ENCODE measurements at places on chromosomes 12 and 14. TPM values are rescaled to one million over a fixed set of nuclear protein-coding genes. Genes with fewer than 3 reads are reported as not detected.

- DNase-seq: no peak
Observed at GRCh38 chr12:76664731-76665130, 99.2 kb upstream of the ZDHHC17 start.

DNA sequence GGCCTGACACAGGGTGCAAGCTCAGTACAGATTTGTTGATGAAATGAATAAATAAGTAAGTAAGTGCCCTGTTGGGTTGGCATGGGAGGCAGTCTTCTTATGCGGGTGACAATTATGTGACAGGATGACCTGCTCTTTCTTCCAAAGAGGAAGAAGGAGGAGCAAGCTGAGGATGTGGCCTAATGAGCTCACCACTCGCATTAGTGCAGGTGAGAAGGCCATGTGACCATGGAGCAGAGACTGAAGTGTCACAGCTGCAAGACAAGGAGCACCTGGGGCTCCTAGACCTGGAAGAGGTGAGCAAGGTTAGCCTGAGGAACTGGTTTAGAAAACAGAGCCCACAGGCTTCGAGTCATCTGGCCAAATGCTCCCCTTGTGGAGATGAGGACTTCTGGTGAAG is 34.9 kb downstream of the LRTM2 start:
- DNase-seq: peak; percentile 7

DNA sequence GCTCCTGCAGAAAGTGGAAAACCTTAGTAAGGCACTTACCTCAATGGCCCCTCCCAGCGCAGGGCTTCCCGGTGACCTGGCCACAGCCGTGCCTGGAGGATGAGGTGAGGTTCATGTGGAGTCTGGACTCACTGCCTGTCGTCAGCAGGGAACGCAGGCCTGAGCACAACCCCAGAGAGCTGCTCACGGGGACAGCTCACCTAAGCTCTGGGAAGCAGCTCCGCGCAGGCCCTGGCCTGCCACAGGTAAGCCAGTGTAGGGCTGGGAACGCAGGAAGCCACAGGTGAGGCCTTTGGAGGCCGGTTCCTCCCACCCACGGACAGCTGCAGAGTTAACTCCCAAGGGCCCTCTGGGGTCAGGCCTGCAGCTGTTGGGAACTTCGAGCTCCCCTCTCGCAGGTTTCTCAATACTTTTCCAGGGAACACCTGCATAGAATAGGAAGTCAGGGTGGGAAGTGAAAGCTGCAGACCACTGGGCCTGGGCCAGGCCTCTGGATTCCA is 32.7 kb downstream of the ANAPC7 start:
- no peak for DNase-seq

Gene CYP27B1
- 7.1 TPM for total RNA-seq

DNA sequence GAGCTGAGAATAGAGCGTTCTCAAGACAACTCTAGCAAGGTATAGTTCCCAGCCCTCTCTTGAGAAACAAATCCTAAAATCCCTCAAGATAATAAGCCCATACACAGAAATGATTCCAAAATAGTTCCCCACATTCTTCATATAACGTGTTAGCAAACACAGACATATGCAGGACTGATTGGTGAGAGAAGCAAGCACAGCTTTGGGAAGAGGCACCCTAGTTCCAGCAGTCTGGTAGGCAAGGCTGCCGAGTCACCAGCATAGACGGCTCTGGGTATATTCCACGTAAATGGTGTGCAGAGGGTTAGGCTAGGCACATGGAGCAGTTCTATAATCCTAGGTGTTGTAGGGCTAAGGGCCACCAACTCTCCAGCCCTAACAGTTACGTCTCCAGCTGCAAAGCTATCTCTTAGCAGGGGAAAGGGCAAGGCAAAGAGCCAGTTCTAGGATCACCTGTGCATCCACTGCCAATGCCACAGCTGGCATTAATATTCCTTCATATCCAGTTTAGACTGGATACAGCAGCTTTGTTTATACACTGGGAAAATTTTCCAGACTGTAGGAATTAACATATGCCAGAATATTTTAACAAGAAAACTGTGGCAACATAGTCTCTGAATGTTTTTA is 52.9 kb downstream of the SH2B3 start:
- DNase-seq: no peak

DNA sequence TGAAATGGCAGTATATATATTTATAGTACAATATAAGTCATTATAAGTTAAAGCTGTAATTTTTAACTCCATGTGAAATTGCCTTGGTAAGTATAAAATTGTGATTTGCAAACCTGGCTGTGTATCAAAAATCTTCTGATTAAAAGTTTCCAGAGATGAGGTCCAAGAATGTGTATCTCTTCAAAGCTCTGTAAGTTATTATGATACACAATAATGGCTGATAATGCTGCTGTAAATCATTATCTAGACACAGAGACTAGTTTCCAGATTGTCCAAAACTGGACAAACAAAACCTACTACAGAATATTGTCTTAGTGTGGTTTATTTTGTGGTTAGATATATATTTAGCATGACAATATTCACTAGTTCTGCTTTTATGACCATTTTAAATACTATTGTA is 514.8 kb downstream of the SLC6A15 start:
- DNase-seq: no peak

DNA sequence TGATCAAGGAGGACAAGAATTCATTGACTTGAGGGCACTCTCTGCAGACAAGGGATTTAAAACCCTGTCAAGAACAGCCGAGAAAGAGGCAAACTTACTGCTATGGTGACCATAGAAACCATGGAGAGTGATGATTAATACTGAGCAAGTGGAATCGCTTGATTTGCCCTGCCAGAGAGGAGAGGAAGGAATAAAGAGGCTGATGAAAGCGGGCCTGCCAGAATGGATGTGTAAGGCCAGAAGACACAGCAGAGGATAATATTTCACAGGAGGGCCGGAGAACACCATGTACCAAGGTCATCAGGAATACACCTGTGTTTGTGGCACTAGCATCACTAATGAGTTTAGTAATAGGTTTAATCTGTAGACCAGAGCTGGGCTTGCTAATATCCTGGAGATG is 221.8 kb upstream of the DCN start:
- DNase-seq: no peak

Gene AHNAK2
- total RNA-seq: 0.02 TPM

DNA sequence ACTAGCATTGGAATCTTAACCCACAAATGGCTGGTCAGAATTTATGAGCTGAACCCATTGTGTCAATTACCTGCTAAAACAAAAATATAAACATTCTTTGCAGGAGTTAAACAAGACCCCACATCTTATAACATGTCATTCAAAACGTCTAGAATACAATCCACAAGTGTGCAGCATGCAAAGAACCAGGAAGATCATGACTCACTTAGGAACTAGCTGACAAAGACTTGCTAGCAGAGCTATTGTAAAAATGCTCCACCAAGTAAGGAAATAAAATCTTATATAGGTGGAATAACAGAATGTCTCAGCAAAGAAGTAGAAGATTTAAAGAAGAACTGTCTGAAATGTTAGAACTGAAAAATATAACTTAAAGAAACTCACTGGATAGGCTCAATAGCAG is 26.5 kb upstream of the POC1B start:
- DNase-seq: no peak

DNA sequence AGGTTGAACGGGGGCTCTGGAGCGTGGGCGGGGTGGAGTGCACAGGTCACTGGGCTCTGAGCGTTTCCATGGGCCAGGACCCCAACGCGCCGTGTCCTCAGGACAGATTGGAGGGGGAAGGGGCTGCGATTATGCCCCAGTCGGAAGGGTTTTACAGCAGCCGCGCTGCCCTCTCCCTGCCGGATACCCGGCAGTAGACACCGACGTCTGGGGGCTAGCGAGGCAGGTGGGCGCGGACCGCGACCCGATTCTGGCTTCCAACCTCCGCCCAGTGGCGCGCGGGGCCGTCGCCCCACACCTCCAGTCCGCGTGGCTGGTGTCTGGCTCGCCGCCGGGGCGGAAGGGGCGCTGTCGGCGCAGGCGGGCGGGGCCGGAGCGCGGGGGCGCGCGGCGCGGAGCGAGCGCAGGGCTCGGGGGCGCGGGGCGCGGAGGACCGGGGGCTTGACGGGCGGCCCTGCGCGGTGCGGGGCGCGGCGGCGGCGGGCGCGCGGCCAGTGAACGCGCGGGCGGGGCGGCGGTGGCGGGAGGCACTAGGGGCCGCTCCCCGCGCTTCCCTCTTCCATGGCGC is 2.4 kb upstream of the KIF26A start:
- no peak for DNase-seq

GRCh38 chr14:56488306-56488705 is 91.3 kb upstream of the TMEM260 start:
- DNase-seq: no peak

DNA sequence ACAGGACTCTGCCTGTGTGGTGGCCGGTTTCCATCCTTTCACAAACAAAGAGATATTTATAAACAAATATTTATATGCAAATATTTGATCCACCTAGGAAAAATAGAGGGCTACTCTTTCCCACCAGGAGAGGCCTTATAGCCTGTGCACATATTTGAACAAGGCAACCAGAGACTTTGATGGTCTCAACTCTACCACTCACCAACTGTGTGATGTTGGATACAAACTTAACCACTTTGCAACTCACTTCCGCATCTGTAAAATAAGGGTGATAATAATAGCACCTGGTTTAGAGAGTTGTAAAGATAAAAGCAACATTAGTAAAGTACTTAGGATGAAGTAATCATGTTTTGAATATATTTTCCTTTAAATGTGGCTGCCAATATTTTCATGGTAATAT is 1.5 kb upstream of the CLEC12A start:
- DNase-seq: no peak

GRCh38 chr12:51472984-51473383 is 48.4 kb downstream of the SLC4A8 start:
- DNase-seq: no peak

- DNase-seq: no peak
Observed at GRCh38 chr12:38662829-38663228, 242.6 kb downstream of the CPNE8 start.

DNA sequence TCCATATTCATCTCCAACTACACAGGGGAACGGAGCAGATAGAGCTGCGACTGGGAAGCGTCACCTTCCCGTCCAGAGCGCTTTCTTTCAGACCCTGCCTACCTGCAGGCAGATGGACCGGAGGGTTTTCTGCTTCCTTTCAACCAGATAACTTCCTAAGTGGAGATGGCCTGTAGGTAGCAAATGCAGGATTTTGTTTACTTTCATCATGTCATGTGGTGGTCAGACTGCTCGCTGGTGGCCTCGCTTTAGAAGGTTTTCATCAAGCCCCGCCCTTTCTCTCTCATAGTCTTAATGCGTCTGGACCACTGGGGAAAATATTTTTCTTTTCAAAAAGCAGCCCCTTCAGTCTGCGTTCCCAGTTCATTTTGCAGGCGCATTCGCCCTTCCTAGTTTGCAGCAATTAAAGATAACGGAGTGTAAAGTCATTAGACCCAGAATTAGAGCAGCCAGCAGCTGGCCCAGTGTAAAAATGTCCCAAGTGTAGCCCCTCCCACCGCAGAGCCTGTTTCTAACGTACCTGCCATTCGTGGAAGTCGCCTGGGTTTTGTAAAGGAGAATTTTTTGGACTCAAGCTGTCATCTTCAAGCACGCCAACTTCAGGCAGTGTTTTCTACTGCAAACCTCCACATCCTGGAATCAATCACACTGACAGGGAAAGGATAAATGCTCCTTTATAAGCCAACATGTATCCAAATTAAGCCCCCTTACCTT is 68.9 kb downstream of the TESC start:
- DNase-seq: no peak

DNA sequence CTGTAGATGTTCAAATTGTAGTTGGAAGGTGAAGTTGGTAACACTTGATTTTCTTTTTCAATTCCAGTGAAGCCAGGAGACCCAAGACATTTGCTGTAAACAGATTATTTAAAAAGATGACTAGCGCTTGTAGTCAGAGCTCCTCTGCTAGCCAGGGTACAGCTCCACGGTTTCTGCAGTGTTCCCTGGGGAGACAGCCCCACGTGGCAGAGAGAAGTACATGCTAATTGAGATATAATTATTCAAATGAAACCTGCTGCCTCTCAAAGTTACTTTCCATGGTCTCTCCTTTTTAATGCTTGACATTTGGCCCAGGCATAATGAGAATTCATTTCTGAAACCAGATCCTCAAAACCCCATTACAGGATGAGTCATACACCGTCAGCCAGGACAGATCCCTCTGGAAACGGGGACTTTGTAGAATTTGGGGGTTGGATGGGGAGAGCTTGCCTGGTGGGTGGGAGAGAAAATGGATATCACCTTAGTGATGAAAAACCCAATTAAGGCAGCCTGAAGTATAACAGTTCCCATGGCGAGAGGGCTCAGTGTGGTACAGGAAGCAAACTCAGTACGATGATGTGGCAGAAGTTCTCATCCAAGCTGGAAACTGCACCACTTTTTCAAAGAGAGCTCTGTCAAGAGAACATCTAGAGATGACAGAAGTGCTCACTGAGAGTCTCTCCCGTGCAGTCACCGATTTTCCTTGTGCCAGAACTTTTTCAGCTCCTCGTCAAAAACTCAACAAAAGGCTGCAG is 637.7 kb upstream of the TMEM132C start:
- no peak for DNase-seq

DNA sequence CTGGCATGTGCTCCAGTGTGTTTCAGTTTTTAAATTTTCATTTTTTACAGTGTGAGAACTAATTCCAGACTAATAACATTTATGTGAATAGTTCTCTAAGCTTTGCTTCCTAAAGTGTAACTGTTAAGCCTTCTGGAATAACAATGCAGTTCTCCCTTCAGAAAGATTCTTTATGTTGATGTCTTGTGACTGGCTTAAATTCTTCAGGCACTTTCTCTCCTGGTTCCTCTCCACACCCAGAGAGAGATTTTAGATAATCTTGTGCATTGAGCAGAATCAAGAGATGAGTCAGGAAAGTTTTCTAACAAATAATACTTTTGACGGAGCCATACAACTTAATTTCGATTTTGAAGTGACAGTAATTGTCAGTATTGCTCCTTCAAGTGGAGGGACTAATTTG is 118.5 kb downstream of the RAD51B start:
- DNase-seq: no peak

DNA sequence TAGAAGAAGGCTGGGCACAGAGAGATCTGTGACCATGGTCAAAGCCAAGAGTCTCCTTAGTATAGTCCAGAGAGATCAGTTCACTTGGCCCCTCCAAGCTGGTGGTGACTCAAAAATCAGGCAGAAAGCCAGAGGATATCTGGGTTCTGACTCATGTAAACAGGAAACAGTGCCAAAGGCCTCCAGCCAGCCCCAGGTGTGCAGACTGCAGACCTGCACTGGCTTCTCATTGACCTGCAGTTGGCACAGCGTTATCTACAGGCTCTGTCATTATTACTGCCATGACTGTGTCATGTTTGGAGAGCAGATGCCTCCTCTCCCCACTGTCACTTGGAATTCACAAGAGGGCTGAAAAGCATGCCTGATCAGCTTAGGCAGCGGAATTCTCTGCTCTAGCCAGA is 295.7 kb upstream of the PRKD1 start:
- no peak for DNase-seq

- no peak for DNase-seq
Observed at GRCh38 chr14:100569734-100570286, 17.4 kb downstream of the BEGAIN start.

- DNase-seq: no peak
Observed at GRCh38 chr12:113889076-113889475, 77.0 kb downstream of the RBM19 start.

Gene GPR137C
- total RNA-seq: 0.12 TPM
